ENCODE measurements at places on chromosomes 3 and 15.

DNA sequence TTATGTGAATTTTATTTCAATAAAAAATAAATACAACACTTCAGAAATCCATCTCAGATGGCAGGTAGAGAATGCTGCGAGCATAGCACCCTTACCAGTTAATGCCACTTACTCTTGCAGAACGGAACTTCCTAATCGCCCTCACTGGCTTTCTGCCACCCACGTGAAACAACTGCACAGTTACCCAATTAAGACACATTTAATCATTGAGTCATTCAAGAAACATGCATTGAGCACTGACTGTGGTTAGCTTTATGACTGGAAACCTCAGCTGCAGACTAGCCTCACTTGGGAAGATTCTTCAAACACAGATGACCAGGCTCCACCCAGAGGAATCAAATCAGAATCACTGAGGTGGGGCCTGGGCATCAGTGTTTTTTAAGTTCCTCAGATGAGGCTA is 5.6 kb upstream of the MFGE8 start:
- DNase-seq, result no peak

DNA sequence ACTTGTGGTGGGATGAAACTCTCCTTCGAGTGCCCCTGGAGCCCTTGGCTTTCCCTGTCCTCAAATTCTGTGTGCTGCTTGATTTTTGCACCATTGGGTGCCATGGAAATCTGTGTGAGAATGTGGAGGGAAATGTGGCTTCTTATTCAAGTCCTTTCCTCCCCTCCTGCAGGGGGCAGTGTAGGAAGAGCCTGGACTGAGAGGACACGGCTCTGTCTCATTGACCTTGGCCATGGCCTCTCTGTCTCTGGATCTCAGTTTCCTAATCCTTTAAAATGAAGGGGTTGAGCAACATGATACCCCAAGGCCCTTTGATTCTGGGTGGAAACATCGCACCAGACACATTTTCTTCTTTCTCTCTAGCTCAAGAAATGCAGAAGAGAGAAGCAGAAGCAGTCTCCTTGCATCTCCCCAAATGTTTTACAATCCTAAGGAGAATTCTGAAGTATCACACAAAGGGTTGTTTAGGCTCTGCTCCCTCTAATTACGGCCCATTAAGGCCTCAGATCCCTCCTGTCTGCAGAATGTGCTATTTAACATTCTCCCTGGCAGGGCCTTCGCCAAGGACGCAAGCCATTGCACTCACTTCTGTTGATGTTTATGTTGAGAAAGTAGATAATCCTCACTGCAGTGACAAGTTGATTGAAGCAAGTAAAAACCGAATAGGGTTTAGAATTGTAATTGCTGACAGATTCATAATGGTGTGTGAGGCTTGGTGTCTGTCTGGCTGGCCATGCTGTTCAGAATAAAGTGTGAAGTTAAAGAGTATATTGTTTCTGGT is 169.1 kb downstream of the TPRG1 start:
- DNase-seq, result no peak

DNA sequence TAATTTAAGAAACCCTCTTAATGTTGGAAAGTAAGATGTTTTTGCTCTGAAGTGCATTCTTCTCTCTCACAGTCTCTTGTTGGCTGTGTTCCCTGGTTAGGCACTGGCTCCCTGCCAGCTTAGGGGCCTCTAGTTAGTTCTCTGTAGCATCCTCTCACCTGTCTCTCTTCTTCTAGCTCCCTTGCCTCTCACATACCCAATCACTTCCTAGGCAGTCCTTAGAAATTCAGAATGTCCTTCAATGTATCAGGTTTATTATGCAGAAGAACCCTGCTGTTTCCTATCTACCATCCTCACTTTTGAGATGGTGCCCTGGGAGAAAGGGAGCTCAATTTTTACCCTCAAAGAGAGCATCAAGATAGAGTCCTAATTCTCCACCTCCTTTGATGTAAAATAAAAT is 36.2 kb upstream of the CPNE4 start:
- DNase-seq, result no peak

DNA sequence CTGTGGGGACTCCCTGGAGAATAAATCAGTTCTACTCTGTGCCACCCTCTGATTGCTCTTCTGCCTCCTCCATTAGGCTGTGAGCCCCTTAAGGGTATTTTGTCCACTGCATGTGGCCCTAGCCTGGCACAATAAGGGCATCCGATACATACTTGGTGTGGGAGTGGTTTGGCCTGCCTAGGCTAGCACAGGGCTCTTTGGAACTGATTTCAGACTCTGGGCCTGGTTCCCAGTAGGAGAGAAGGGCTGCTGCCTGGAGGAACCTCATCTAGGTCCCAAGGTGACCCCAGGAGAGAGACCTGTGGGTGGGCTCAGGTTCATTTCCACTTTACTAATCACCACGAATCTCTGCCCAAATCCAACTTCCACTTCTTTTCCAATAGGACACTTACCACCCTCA is 5.3 kb upstream of the CTDSPL start:
- no peak for DNase-seq

GRCh38 chr3:61966200-61966599 is 404.8 kb downstream of the PTPRG start:
- no peak for DNase-seq

DNA sequence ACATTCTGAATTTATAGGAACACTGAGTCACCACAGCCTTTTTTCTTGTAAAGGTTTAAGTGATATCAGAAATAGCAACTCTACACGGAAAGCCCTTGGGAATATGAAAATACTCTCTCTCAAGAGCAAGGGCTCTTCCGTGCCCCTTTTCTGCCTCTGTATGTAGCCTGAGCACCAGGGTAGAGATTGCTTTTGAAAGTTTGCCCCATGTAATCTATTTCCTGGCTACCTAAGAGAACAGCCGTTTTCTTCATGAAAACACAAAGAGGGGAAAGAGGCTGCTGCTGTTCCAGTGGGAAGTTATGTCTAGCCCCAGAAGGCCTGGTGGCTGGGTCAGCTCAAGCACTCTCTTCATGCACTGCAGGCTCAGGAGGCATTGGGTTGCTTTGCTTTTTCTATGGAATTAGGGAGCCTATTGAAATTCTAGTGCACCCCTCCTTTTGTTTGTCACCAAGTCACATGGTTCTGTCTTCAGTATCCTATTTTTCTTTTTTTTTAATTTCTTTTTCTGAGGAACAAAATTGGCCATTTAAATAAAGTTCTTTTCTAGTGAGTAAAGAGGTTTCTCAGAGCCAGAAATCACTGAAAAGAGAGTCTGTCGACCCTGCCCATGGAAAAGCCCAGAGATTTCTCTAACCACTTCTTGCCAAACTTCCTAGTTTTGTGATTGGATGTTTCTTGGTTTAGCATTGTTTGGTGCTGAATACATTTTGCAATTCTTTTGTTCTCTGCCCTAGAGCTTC is 39.5 kb downstream of the TIGIT start:
- DNase-seq, result no peak

DNA sequence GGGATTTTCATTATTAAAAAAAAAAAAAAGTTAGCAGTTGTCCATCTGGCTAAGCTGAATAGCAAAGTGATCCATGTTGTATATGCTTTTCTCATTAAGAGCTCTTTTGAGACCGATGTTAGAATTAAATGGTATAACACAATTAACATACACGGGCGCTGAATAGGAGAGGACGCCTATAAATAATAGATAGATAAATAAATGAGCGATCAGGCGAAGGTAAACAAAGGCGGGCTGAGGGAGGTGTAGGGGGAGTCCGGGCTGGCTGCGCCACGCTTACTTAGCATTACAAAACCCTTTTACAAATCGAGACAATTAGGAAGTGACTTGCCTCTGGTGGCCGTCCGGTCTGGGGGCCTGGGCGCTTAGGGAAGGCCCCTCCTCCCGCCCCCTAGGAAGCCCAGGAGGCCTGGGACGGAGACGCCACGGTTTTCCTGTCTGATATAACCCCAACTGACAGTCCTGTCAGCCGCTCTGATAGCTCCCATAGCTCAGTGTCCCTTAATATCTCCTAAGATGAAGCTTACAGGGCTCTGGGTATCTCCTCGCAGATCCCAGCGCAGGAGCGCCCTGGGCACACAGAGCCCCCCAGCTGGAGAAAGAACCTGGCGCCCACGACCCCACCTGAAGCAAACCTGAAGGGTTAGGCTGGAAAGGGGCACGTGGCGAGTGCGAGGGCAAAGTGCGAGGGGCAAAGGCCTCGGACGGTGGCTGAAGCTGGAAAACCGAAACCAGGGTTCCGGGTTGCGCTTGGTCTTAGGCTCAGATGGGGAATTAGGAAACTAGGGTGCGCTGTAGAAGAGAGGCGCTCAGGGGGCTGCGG is 3.6 kb downstream of the SOX14 start:
- DNase-seq, result no peak

GRCh38 chr3:71194785-71195184 is 388.7 kb downstream of the FOXP1 start:
- no peak for DNase-seq

DNA sequence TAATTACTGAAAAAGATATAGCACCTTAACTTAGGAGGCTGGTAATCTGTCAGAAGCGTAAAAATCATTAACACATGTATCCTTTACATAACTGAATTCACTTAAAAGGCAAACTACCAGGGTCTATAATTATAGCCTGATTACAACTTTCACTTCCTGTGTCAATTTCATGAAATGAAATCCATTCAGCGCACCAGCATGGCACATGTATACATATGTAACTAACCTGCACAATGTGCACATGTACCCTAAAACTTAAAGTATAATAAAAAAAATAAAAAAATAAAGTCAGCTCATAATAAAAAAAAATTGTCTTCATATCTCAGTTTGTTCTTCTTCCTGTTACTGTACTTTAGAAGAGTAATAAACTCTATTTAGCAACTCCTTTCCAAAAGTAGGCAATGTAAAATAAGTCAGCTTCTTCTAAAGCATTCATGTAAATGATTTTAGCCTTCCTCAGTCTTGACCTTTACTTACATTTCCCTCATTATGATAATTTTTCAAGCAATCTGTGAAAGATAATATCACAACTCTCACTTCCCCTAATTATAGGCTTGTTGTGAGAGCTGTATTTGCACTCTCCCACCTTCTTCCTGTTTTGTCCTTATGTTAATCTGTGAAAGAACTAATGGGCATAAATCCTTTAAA is 50.1 kb downstream of the KBTBD8 start:
- DNase-seq, result no peak
